ENCODE measurements at places on chromosomes 7 and 10.

- DNase-seq = peak; percentile 35
Measured at GRCh38 chr10:62082729-62083411, 181.4 kb downstream of the ARID5B start.

DNA sequence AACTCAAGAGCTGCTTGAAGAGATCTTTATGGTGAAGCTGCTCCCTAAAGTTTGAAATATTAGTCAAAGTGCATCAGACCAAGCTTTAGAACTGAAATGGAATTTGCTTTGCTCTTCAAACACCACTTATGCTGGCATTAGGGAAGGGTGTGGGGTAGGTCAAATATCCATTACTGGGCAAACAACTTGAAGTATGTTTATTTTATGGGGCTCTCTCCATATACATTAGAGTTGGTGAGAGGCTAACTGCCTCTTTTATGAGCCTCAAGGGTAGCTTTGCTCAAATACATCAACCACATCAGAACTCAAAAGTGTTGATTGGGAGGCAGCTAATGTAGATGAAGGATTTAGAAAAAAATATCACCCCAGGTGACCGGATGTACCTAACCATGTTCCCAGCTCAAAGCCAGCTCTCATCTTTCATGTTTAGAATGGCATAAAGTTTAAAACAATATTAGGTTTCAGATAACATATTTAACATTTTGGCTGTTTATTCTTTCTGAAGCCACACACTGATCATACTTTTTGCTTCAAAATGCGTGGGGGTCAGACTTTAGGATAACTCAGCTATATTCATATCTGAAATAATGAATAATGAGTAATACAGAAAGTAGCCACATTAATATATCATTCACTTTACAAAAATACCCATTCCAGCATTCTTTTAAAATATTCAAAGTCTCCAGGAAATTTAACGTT, 318.6 kb downstream of the PTEN start:
- no peak for DNase-seq

DNA sequence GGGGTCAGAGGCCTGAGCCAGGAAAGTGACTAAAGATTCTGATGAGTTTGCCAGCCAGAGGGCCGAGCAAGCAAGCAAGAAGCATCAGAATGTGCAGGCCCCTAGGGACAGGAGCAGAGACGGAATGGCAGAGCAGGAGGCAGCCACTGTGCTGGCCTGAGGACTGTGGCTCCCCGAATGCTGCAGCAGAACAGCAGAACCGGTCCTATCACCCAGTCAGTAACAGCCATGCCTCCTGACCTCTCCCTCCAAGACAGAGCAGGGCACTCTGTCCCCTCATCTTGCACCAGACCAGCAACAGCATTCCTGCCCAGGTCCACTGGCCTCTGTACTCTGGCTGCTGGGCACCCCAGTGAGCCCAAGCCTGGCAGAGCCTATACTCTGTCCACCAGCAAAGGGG, 85.9 kb downstream of the ARHGAP22 start:
- DNase-seq = no peak

GRCh38 chr10:51892965-51893658, 193.7 kb upstream of the CSTF2T start:
- no peak for DNase-seq

DNA sequence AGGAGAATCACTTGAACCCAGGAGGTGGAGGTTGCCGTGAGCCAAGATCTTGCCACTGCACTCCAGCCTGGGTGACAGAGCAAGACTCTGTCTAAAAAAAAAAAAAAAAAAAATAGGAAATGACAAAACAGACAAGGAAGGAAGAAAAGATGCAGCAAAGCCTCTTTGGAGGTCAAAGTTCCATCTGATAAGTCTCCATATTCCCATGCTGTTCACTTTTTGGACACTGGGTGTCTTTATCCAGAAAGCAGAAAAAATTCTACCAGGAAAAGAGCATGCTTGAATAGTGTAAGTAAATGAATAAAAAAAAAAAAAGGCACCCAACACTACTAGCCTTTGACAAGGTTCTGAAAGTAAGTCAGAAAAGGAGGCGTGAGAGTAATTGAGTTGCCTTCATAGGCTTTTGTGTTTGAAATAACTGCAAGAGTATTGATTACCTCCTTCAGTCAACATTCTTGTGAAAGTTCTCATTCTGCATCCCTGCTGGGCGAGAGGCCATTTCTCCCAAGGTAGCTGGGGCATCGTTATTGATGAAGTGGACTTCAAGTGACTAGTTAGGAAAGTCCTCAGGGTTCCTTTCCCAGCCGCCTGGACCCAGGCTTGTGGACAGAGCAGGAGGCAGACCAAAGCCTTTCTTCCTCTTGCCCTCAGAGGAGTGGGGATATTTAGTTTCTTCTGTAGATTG, 133.3 kb upstream of the KIF5B start:
- peak; percentile 43 for DNase-seq

GRCh38 chr7:94231305-94231704, 163.4 kb upstream of the COL1A2 start:
- no peak for DNase-seq

- DNase-seq = no peak
Measured at GRCh38 chr10:12635127-12635541, 285.8 kb downstream of the CAMK1D start.

DNA sequence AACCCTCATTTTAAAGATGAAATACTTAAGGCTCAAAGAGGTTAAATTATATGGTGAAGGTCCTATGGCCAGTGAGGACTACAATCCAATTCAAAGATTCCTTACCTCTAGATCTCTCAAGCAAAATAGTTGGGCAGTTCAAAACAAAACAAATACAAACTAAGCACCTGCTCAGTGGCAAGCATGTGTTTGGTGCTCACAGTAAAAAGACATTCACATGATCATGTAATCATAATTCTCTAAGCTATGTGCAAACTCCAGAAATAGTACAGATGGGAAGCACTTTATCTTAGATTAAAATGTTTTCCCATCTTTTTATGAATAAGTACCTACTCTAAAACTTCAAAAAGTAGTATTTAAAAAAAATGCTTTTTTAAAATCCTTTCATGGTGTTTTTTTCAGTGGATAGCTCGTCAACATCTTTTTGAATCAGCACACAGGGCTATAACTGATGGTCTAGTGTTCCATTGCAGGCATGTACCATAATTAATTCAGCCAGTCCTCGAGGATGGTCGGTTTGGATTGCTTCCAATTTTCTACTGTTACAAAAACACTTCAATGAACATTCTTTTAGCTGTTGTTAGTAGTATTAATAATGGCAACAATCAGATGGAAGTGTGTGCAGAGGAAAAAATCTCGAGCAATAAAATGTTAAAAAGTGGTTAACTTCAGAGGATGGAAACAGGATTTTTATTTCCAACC, 58.4 kb downstream of the CHCHD3 start:
- no peak for DNase-seq

DNA sequence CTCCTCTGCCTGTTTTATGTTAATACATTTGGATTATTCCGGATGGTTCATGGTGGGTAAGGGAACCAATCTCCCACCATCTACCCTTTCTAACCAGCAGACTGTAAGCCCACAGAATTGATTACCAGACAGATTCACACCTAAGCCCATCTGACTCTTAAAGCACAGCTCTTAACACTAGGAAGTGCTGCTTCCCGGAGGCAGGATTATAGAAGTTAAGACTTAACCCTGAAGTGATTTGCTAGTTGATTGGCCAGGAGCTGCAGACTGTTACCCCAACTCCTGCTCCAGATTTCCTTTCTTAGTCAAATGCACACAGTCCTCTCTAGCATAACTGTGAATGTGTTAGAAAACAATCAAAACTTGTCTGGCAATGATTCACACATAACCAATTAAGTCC, 221.7 kb downstream of the CDK14 start:
- DNase-seq = no peak

GRCh38 chr7:74187915-74188675, 13.9 kb downstream of the EIF4H start:
- no peak for DNase-seq

DNA sequence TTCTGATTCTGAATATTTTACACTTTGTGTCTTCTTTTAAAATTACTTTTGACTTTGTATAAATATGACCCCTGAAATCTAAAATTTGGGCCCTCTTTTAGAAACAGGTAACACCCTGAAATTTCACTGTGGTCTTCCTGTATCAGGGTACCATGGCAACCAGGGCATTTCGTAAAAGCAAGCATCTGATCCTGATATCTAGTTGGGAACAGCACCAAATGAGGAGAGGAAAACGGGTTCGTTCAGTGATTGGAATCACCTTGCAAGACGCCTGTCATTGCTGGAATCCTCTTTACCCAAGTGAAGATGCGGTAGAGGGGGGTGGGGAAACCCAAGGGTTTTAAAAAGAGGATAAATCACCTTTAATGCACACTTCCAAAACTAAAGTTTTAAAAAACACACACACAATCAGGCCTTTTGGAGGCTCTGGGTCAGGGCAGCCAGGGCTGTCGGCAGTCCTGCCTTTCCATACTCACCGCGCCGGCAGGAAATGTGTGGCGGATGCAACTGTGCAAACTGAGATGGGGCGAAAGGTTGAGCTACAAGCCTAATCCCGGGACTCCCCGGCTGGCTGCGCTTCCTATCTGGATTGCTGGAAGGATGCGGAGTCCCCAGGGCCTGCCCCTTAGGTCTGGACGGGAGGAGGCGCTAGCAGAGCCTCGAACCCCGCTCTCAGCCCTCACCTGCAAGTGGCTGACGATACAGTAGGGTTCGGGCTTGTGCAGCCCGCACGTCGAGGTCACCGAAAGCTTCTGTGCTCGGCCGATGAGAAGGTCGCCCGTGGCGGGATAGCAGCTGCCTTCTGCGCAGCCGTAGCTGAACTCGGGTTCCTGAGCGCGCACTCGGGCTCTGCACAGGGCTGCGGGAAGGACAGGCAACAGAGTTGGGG, 1.8 kb downstream of the LAMB1 start:
- DNase-seq = no peak

DNA sequence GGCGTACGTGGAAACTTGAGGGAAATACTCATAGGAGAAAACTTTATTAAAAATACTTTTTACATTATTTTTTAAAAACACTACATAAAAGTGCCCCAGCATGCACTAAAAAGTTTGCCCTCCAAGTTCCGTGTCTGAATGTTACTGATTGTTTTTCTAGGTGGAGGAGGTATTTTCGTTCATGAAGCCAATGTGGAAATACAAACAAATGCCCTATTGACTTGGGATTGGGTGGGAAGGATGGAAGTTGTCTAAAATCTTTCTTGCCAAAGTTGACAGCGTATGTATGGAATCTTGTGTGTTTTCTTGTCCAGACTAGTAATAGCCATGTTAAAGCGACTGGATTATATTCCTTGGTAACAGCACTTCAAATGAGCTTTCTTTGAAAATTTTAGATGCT, 1.2 kb downstream of the PROSER2 start:
- no peak for DNase-seq

GRCh38 chr7:56092789-56093531, at the start of gene PHKG1:
Gene PHKG1 (minus strand): TSS chr7:56092952. CDS start chr7:56088941, 4,011 bp downstream.
- DNase-seq = peak; percentile 52

GRCh38 chr10:81021428-81022129, 483.9 kb downstream of the SH2D4B start:
- DNase-seq = no peak

DNA sequence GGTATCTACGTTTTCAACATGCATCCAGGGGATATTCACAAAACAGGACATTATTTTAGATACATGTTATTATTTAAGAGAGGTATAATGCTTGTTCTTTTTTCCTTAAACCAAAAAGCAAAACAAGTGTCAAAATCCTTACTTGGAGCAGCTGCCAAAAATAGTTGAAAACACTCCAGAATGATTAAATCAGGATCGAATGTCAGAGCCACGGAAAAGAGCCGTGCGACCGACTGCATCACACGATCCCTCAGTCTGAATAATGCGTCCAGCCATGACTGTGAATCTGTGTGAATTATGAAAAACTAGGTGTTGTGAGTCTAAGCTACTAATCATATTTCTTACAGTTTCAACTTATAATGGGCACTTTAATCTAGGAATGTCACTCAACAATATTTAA, 126.0 kb downstream of the PARD3 start:
- DNase-seq = no peak

DNA sequence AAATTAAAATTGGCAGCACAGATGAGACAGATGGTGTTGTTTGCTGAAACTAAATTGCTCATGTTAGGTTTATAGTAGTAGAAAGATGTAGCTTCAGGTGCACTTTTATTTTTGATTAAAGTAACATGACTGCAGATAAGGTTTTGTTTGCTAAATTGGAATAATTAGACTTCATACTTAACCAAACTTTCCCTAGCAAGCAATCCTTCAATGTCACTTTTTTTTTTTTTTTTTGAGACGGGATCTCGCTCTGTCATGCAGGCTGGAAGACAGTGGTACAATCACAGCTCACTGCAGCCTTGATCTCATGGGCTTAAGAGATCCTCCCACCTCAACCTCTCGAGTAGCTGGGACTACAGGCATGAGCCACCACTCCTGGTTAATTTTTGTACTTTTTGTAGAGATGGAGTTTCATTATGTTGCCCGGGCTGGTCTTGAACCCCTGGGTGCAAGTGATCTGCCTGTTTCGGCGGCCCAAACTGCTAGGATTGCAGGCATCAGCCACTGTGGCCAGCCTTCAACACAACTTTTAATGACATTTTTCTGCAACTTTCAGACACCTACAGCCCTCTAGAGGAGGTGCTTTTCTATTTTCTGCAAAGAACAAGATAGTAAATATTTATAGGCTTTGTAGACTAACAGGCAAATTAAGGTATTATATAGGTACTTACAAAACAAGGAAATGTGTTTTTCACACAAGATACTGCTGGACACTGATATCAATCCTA, 84.8 kb upstream of the CCNY start:
- no peak for DNase-seq

GRCh38 chr7:70027867-70028266, 429.6 kb downstream of the AUTS2 start:
- DNase-seq = no peak

DNA sequence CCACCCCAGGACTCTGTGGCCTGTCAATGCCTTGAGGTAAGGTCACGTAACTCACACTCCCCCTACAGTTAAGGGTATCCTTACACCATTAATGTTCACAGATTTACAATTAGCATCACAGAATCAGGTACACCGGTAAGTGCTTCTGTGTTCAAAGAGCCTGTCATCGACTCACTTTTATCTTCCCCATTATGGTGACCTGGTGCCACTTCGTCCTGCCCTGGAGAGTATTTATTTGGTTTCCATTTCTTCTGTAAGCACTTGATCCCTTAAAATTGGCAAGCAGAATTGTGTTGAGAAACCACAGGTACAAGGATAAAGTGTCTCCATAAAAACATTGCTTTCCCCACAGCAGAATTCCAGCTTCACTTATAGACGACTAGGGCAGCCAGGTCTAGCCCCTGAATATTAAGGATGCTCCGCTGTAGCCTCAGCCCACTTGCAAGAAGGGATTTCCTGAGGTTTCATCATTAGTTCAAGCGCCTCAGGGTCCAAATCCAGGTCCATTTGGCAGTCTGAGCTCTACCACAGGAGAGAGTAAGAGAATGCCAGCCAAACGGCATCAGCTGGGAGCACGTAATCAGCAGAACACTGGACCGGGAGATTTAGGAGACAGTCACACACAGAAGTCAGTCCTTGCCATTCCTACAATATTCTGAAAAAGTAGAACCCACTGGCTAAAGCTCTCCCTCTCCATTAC, 10.1 kb downstream of the ATXN7L1 start:
- DNase-seq = no peak

- DNase-seq = no peak
Measured at GRCh38 chr7:113374955-113375354, 256.6 kb upstream of the SMIM30 start.

Data from PC-9 (cell line).